Karpas-422 (cell line): ENCODE measurements at places on chromosomes 2 and 18. TPM values are rescaled to one million over a fixed set of nuclear protein-coding genes. Genes with fewer than 3 reads are reported as not detected.

The DPYSL5 gene
- not detected in 2 replicates for total RNA-seq

The CREG2 gene
- total RNA-seq, result not detected in 2 replicates

The C1QL2 gene
- total RNA-seq, result not detected in 2 replicates

The NT5C1B gene
- total RNA-seq, result not detected in 2 replicates

The VAMP5 gene
- 0.29 TPM in 1 of 2 replicates, not detected in the other for total RNA-seq

The CFAP210 gene
- total RNA-seq, result 0.07 and 0.18 TPM in 2 replicates

The RAB6C gene
- 0.52 and 1.5 TPM in 2 replicates for total RNA-seq

GRCh38 chr18:23964282-23965238 is 50.0 kb upstream of the TTC39C start:
- peak; percentile 59 for DNase-seq

DNA sequence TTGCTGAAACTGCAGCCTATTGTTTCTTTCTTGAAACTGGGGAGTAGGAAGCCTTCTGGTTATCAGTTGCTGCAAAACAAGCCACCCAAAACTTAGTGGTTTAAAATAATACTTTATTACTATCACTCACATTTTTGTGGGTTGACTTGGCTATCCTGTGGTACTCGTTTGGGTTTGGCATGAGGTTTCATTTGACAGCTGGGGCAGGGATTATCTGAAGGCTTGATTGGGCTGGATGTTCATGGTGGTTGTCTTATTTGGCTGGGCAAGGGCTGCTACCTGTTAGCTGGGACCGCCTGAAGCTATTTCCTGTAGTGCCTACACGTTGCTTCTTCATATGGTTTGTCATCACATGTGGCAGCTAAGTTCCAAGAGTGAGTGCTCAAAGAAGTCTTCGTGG is 122.3 kb downstream of the PLCL1 start:
- no peak for DNase-seq

- DNase-seq, result no peak
Observed at GRCh38 chr2:112622528-112622849, 23.2 kb upstream of the SLC20A1 start.

DNA sequence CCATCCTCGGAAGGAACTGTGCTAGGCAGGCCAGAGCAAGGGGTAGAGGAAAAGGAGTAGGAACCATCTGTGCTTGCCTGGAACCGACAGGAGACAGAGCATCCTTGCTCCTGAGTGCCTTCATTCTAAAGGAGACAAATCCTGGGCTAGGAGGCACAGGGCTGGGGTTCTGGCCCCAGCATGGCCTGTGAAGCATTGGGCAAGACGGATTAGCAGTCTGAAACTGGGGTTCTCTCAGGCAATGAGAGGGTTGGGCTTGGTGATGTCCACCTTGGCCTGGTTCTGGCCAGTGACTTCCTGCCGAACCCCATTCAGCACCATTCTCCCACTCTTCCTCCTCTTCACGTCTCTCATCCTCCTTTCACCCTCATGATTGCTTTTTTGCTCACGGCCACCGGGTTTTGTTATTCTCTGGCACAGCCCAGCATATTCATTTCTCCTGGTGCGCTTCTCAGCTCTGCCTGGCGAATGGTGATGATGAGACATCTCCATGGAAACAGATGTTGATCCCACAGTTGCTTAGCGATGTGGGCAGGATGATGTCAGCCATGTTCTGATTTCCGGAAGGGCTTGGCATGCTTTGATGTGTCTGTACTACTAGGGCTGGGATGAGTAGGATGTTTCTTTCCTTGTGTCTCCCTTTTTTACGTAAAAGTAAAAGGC is 127.7 kb downstream of the CAPN13 start:
- DNase-seq, result no peak

DNA sequence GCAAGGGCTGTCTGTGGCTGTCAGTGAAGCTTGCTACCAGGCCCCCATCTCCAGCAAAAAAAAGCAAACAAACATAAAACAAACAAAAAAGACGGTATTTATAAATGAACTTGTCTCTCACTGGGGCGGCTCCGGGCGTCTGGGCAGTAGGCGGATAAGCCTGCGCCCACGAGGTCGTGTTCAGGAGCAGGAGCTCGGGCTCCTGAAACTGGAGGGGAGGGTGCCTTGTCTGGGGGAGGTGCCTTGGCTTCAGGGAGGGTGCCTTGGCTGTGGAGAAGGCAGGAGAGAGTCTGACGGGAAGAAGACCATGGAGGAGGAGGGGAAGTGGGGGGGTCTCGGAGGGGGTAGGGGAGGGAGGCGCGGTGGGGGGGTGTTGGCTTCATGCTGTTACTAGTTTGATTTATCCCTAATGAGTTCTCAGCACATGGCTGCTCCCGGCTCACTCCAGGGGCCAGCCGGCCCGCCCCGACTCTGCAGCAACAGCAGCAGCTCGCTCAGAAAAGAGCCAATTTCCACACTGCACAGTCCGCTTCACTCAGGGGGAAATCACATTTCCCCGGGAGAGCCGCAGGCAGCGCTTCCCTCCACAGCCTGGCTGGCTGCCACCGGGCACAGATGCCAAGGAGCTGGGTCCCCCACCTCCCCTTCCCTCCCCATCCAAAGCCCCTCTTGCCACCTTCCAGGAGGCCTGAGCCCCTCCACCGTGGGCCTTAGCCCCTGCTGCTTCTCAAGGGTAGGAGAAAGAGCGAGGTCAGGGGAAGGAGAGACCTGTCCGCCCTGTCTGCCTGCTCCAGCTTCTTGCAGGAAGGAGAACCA is 38.7 kb downstream of the PSD4 start:
- DNase-seq, result no peak

DNA sequence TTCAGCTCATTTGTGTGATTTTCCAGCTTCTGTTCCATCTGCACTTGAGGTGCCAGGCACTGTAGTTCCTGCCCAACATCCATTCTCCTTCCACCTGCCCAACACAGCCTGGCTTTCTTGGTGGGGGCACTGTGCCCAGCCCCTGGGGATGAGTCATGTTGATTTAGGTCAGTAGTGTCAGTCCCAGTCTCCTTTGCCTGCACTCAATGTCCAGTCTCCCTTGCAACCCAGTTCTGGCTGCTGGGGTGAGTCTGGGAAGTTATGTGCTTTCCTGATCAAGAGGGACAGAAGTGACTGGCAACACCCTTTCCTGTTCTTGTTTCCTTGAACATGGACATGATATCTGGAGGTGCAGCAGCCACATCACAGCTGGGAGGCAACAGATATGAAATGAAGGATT is 1.5 kb upstream of the ASB18 start:
- DNase-seq, result no peak

- DNase-seq, result peak; percentile 90
Observed at GRCh38 chr18:76821875-76822505, 367 bp upstream of the ZNF236 start.

- no peak for DNase-seq
Observed at GRCh38 chr2:23386339-23387220, 1.6 kb downstream of the KLHL29 start.

- DNase-seq, result no peak
Observed at GRCh38 chr2:183292028-183292427, 167.8 kb downstream of the NUP35 start.

DNA sequence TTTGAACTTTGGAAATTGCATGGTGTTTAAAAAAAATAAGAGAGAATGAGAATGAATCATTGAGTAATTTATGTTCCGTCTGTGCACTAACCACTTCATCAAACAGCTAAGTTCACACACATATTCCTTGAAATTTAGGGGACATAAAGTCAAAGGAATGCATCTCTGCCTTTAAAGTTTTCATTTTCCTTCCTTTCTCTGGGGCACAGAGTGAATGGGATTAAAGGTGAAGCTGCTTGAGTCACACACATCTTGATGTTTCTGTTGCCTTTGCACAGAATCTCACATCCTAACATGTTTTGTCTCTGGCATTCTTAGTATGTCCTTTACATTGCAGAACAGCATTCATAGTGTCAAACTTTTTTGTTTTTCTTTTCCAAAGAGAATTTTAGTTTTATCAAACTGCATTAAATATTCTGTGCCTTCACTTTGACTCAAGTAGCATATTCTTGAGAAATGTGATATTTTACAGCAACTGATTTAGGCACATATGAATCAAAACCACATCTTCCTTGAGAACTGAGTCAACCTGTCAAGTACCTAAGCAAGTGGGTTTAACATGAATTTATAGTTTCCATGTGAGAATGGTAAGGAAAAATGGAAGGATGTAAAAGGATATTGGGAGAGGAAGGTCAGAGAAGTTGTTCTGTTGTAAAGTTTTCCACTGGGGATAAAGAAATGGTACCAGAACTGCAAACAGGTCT is 169.1 kb upstream of the THUMPD2 start:
- no peak for DNase-seq

GRCh38 chr18:10074728-10075127 is 160.9 kb downstream of the VAPA start:
- no peak for DNase-seq

- DNase-seq, result no peak
Observed at GRCh38 chr2:53575721-53576124, 191.9 kb upstream of the CHAC2 start.

GRCh38 chr18:25180973-25181548 is 170.9 kb downstream of the ZNF521 start:
- no peak for DNase-seq

- DNase-seq, result no peak
Observed at GRCh38 chr2:118849226-118850167, 2.0 kb upstream of the EN1 start.

GRCh38 chr18:67068608-67069007 is 447.9 kb downstream of the DSEL start:
- DNase-seq, result no peak

- peak; percentile 88 for DNase-seq
Observed at GRCh38 chr2:24577481-24577880, 86.4 kb downstream of the NCOA1 start.

DNA sequence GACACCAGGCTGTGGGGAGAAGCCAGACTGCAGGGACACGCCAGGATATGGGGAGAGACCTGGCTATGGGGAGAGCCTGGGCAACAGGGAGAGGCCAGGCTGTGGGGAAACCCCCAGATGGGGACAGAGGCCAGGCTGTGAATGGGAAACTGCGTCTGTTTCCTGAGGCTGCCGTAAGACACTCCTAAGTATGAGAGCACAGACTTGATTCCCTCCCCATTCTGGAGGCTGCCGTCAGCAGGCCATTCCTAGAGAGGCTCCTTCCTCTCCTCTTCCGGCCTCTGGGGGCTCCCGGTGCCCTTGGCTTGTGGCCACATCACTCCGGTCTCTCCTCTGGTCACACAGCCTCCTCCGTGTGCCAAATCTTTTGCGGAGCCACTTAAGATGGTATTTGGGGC is 32.3 kb downstream of the ADI1 start:
- DNase-seq, result no peak

DNA sequence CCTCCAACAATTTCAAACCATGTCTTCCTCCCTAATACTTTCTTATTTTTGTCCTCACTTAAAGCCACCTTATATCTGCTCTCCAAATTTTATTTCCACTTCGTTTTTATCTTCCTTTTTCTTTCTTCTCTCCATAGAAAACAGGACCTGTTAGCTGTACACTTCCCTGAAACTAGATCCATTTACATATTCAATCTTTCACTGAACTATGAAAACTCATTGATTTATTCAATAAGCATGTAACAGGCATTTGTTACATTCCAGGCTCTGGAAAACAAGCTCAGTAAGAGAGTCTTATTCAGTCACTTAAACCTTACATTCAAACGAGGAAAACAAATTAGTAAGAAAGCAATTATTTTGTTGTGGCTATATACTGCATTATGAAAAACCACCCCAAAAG is 1225.3 kb downstream of the SUCLG1 start:
- DNase-seq, result no peak

- no peak for DNase-seq
Observed at GRCh38 chr2:8729939-8730338, 48.1 kb downstream of the ID2 start.

DNA sequence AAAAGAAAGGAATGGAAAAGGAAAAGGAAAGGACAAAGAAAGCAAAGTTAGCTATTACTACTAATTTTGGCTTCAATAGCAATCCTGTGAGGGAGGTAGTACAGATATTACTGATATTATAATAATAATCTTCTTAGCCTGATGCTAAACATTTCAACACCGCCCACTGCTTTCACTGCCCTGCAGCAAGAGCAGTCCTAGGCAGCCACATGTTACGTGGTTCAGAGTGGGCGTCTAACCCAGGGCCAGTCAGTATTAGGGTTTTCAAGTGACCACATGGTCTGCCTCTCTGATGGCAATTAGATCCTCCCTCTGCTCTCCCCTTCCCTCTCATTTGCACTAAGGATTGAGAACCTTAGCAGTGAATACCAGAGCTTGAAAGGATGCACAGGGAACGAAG is 83.7 kb upstream of the ZNF397 start:
- no peak for DNase-seq

GRCh38 chr2:236819275-236820002 is 249.8 kb downstream of the ACKR3 start:
- no peak for DNase-seq

DNA sequence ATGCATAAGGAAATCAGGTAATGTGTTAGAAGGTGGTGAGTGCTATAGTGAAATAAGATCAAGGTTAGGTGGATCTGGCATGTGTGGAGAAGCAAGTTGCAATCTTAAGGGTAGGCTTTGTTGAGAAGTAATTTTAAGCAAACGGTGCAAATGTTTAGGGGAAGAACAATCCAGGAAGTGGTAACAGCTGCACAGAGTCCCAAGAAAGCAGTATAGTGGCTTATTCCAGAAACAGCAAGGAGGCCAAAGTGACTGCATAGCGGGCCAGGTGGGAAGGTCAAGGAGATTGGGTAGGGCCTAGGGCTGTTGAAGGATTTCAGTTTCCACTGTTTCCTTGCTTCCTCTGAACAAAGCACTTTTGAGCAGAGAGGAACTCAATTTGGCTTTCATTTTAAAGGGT is 30.0 kb upstream of the RAB1A start:
- no peak for DNase-seq

DNA sequence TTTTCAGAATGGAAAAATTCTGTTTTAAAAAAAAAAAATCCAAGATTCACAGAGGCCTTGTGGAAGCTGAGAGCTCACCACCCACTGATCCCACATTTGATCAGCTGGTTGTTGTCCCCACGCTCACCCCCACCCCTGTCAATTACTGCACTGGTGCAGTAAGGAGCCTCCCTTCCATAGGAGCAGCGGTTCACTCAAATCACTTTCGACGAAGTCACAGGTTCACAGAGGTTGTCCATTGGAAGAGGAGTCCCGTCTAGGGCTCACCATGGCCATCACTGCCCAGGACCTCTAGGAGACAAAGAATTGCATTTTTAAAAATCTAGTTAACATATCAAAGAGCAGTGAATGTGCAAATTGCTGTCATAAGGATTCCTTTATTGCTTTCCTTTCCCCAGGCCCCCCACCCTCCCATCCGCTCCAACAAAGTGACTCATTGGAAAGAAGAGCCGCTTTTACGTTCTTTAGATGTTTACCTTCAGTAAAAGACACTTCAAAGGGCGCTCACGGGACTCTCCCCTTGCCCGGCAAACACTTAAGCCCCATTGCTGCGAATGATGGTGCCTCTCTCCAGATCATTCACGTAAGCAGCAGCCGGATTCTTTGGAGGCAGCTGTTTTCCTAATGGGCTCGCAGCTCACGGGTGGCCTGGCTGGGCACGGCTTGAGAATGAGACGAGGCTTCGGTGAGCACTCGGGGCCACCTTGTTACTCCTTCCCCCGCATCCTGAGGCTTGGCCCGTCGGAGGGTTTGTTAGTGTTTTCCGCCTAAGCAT is 165.5 kb upstream of the SALL3 start:
- no peak for DNase-seq

DNA sequence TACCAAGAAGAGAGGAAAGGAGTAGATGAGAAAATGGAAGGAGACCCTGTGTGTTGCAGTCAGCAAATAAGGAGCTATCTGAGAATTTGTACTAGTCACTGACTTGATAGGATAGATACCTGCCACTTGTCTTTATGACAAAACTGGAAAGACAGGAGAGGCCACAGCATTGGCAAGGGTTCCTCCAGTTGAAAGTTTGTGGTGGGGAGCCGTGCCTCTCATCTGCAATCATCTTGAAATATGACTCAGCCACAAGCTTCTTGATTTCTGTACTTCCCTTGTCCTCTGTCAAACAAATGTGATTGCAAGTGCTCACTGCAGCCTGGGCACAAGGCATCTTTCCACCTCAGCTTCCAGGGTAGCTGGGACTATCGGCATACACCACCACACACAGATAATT is 99.1 kb downstream of the GREB1L start:
- no peak for DNase-seq
